ENCODE measurements at places on chromosomes 11 and 22.

DNA sequence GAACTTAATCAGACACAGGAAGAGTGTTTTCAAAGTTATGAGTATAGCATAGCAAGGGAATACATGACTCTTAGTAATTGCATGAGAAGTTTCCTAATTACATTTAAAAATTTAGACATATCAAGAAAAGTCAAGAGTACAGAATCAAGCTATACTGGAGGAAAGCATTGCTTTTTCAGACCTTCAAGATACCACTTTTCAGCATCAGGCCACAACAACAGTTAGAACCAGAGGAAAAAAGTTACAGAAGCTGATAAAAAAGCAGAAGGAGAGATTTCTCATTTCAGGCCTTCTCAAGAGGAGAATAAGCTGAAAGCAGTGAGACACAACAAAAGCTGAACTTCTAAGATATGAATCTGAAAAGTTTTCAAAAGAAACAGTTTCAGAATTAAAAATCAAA is 28.1 kb upstream of the QSER1 start:
- DNase-seq: no peak

GRCh38 chr22:44260216-44261035 is 52.3 kb downstream of the SHISAL1 start:
- no peak for DNase-seq

DNA sequence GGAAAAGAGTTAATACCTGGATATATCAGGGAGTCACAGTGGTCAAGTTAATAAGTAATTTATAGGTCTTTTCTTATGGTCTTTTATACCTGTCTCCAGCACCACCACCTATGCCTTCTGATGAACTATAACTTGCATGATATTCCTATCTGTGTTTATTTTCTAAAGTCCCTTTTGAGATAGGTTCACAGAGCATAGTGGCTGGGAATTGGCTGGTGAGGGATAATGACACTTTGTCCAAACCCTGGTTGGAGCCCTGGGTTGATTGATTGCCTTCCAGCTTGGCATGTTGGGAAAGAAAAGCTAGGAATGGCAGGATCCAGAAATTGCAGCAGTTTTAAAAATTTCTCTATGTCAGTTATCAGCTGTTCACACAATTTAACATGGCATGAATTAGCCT is 23.2 kb downstream of the HIPK3 start:
- DNase-seq: no peak

DNA sequence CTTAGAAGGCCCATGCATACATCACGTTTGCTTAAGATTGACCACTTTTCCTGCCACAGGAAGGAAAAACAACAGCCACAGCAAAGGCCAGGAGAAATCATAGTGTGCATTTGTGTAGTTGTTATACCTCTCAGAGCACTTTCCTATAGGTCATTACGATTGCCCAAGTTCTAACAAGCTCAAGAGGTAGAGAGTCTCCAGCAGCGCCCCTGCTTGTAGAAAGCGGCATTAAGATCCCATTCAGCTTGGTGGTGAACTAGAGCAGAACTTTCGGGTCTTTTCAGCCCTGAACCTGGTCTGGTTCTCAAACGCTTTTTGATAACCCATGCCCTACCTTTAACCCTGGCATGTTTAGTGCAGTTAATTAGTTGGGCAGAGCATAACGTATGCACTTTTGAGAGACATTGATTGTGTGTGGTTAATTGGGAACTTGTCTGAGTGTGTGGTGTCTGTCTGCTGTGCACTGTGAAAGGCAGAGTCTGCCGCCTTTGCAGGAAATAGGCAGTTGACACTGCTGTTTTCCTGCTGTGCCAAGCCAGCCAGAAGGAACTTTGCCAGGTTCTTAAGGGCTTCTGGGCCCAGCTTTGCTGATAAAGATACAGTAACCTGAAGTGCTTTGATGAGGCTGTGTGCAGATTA is 109.9 kb upstream of the CLMP start:
- no peak for DNase-seq

- DNase-seq: no peak
Observed at GRCh38 chr11:61439615-61440014, 9.7 kb downstream of the SDHAF2 start.

- DNase-seq: no peak
Observed at GRCh38 chr11:86803136-86804045, 3.0 kb downstream of the PRSS23 start.

GRCh38 chr11:47948137-47948536 is 32.2 kb upstream of the PTPRJ start:
- no peak for DNase-seq

DNA sequence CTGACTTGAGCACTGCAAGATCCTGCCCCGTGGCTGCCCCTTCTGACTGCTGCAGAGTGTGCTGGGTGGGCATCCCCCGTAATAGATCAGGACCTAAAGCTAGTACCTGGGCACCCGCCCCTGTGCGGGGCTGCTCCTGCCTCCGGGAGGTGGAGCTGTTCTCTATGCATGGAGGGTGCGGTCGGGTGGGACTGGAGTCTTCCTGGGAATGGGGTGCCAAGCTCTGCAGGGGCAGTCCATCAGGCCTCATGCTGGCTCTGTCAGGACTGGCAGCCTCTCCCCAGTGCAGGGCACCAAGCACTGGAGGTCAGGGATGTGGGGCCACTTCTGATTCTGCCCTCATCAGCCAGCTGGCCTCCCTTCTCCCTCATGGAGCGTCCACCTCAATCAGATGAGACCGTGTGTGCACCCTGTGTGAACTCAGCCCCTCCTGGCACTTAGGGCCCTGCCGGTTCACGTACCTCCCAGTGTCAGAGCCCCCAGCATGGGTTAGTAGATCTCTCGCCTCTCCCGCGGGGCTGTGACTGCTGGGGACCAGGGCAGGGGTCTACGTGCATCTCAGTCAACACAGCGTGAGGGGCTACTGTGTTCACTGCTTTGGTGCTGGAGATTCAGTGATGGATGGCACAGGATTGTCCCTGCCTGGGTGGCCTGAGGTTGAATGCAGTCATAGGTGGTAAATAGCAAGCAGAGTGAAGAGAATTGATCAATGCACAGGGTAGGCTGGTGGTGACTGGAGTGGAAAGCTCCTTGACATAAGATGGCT is 30.8 kb downstream of the MPPED1 start:
- no peak for DNase-seq

DNA sequence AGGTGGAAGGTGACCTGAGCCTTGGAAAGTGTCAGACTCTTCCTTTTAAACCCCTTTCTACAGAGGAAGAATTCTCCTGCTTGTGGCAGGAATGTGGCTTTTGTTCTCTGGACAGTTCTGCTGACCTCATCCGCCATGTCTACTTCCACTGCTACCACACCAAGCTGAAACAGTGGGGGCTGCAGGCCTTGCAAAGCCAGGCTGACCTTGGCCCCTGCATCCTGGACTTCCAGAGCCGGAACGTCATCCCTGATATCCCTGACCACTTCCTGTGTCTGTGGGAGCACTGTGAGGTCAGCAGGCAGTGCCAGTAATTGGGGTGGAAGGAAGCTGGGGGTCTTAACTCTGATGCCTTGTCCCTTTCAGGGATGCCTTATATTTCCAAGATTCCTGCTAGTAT is 9.3 kb downstream of the HINFP start:
- DNase-seq: no peak

DNA sequence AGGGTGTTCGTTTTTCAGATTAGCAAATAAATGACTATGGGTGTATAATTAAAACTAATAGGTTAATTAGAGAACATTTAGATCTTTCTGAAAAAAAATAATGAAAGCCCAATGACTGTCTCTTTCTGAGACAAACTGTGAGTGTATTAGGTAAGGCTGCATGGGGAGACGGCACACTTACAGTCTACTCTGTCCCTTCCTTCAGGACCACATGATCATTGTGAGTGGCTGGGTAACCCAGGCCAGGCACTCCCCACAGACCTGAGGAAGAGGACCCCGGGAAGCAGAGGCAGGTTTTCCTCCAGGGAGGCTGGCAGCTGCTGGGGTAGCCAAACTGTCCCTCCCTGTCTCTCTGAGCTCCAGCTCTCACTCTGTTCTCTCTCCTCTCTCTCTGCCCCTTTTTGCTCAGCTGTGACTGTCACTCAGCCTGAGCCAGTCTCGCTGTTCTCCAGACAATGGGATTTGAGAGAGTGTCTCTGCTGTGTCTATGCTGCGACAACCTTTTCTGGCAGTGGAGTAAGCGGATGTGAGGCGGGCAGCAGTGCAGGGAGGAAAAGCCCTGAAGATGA is 83.1 kb upstream of the NCAM1 start:
- no peak for DNase-seq

GRCh38 chr11:133811850-133812685 is 33.2 kb downstream of the SPATA19 start:
- DNase-seq: no peak

DNA sequence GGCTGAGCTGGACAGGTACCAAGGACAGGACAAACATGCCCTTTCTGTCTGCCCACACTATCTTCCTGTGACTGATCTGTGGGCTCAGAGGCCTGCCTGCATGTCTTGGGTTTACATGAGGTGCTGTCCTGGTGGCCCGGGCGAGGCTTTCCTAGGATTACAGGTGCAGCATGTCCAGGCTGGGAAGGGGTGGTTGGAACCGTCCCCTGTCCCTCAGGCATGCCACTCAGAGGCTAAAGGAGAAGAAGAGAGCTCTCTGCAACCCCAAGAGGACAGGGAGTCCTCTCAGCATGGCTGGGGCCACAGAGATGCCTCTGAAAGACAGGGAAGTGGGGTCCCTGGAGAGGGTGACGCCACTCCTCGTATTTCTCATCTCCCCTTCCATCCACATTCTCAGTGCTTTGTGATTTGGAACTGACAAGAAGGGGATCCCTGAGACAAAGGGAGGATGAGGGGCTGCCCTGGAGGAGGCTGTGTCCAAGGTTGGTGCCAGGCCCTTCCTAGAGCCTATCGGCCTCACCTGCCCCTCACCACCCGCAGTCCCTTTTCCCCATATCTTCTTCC is 64.6 kb upstream of the LMO1 start:
- DNase-seq: no peak

DNA sequence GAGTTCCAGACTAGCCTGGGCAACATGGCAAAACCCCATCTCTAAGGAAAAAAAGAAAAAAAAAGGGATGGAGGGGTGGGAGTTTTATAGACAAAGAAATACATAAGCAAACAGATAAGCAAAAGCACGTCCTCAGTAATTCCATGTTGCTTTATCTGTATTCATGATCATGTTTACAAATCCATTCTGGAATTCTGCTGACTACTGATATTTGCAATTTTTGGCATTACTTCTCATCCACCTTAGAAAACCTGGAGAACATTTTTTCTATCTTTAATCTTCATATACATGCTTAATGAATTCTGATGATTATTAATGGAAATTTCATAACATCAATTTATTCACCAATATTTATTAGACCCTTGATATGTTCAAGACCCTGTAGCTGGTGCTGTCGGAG is 1.7 kb upstream of the FDX1 start:
- DNase-seq: no peak

- no peak for DNase-seq
Observed at GRCh38 chr11:134337051-134337450, 5.3 kb downstream of the GLB1L2 start.

- no peak for DNase-seq
Observed at GRCh38 chr22:19740586-19740985, 17.2 kb downstream of the GP1BB start.

DNA sequence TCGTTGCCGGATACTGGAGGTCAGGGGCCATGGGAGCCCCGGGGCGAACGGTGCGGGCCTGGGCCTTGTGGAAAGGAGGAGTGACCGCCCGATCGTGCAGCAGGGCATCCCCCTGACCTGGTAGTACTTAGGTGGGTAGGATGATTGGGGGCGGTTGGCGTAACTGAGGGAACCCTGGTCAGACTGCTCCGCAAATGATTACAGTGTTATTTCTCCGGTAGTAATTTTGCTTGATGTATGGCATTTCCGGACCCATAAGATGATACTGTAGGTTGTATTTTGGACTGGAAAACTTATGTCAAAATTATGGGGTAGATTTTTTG is 762 bp downstream of the MTMR3 start:
- DNase-seq: no peak

DNA sequence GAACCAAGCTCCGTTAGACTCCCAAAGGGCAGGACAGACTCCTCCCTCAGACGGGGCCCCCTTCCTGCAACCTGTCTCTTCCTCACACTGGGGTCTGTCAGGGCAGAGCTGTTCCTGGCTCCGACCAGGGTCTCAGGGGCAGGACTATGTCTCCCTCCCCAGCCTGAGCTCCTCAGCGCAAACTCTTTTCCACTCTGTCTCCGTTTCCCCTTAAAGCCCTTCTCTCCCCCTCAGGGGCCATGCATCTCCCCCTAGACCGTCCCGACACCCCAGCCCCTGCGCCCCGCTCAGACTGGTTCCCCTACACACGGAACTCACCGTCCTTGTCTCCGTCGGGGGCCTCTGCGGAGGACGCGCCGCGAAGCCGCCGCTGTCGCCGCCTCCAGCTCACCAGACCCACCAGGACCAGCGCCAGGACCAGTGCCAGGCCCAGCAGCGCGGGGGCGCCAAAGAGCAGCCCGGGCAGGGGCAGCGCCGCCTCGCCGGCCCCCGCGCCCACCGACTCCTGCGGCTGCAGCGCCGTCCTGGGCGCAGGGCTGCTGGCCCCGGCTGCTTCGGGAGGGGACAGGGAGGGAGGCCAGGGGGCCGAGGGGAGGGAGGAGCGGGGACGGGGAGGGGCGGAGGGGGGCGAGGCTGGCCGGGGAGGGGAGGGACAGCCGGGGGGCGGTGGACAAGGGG is 684 bp downstream of the TNFRSF13C start:
- DNase-seq: peak; percentile 89

- no peak for DNase-seq
Observed at GRCh38 chr11:115464269-115464668, 39.9 kb downstream of the CADM1 start.
